ENCODE measurements at places on chromosomes 1 and 21. TPM values are rescaled to one million over a fixed set of nuclear protein-coding genes. Genes with fewer than 3 reads are reported as not detected.

ABCA4 gene
- 2.2 TPM for total RNA-seq

KCNAB2 gene
- 6.3 TPM for total RNA-seq

PLA2G2F gene
- total RNA-seq: not detected

HHAT gene
- 8.3 TPM for total RNA-seq

TSPEAR gene
- 1.0 TPM for total RNA-seq

OVAAL gene
- total RNA-seq: not detected

LCE3E gene
- total RNA-seq: not detected

HCRTR1 gene
- total RNA-seq: not detected

ALPL gene
- total RNA-seq: 3.8 TPM

OPTC gene
- not detected for total RNA-seq

OR2L8 gene
- total RNA-seq: not detected

TMEM51 gene
- 4.4 TPM for total RNA-seq

DNA sequence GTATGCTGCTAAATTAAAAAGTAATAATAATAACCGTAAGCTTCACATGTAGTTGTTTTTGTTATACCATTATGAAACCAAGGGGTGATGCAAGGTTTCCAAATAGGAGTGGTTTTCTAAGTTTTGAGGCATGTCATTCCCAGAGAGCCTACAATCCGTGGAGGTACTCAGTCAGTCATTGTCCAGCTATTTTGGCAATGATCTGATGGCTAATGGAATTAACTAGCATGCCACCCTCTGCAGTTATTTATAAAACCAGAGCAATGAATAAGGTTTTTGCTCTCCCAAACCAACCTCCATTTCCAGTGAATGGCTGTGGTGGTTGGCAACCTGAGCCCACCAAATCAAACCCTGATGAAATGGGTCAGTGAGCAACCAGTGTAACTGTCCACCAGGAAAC lies 106.4 kb downstream of the TBX15 start:
- no peak for DNase-seq

DNA sequence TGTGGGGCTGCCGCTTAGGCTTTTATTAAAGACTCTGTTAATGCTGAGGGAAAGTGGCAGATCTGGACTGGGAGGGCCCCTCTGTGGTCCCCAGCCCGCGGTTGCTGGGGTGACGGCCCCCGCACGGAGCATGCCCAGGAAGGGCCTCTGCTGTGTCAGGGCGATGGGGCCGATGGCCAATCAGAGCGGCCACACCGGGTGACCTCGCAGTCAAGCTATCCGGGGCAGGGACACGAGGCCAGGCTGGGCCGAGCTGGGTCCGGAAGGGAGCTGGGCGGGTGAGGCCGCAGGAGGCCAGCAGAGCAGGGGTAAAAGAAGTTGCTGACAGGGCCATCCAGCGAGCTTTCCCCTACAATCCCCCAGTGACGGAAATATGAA lies 145.1 kb downstream of the CASZ1 start:
- no peak for DNase-seq

DNA sequence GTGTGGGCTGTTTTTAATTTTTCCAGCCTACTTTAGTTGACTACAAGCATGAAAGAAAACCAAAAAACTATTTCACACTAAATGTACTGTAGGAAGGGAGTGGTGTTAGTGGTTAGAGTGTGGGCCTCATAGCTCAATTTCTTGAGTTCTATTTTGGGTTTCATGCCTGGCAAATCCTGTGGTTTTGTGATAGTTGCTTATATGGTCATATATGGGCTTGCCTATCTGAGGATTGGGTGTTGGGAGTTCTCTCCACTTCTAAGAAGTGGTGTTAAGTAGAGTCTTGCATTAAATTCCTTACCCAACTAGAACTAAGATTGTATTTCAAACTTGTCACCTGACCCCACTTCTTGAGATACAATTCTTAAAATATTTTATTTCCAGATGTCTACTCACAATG lies 37.8 kb upstream of the COL11A1 start:
- DNase-seq: peak; percentile 2

GRCh38 chr1:37748565-37748964 lies 16.4 kb downstream of the EPHA10 start:
- DNase-seq: no peak

- no peak for DNase-seq
Observed at GRCh38 chr21:25506887-25507286, 100.4 kb downstream of the MRPL39 start.

DNA sequence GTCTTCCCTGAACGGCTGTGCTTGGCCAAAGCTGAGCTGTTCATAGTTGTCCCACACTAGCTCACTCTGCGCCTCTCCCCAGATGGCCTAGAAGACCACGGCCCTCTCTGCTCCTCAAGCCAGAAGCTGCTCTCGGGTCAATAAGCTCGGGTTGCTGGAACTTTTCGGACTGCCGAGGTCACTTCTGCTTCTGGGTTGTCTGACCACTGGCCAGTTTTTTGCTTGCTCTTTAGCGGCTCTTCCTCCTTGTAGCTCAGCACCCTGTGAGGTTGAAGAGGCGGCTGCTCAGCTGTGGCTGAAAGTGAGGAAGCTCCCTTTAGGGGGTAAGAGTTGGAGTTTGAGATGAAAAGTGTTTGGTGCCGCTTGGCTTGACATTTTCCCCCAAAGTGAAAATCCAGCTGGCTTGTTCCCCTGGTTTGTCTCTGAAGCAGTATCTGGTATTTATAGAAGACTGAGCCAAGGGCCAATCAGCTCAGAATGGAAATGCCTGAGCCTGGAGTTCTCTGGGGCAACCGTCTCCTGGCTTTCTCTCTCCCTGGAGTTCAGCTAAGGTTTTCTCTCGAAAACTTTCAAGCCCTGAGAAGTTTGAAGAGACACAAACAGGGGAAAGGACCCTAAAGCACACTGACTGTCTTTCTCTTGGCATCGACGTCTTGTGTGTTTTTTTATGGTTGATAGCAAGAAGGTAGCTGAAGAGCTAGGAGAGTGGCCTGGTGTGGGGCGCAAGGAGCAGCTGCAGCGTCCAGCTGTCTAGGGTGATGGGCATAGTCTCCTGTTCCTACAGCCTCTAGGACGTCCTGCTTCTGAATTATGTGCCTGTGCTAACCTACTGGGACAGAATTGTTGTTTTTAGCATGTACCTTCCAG lies 72.0 kb downstream of the SYT6 start:
- peak; percentile 59 for DNase-seq

- no peak for DNase-seq
Observed at GRCh38 chr1:158007667-158008386, 14.4 kb downstream of the KIRREL1 start.

DNA sequence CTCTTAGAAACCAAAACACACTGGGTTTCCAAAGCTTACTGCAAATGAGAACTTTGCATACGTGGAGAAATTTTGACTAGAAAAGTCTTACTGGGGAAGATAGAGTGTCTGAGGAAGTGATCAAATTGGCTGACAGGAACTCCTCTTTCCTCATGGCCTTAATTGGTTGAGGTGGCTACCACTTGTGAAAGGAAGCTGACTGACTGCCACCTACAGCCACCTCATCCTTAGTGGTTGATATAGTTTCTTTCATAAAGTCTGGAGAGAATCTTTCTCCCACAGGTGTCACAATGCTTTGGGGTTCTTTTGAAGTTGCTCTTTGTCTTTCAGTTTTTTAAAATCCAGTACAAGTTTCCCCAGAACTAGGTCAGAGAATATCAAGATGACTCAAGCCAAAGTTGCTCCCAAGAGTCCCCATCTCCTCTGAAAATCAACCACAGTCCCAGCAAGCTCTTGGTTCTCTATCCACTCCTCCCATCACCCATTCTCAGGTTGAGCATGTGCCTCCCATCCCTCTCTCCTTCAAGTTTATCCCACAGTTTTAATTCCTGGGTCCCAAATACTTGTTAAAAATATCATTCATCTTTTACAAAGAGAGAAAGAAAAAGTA lies 43.3 kb downstream of the GPR88 start:
- DNase-seq: no peak

- DNase-seq: peak; percentile 51
Observed at GRCh38 chr1:227357171-227357926, 39.1 kb upstream of the CDC42BPA start.

DNA sequence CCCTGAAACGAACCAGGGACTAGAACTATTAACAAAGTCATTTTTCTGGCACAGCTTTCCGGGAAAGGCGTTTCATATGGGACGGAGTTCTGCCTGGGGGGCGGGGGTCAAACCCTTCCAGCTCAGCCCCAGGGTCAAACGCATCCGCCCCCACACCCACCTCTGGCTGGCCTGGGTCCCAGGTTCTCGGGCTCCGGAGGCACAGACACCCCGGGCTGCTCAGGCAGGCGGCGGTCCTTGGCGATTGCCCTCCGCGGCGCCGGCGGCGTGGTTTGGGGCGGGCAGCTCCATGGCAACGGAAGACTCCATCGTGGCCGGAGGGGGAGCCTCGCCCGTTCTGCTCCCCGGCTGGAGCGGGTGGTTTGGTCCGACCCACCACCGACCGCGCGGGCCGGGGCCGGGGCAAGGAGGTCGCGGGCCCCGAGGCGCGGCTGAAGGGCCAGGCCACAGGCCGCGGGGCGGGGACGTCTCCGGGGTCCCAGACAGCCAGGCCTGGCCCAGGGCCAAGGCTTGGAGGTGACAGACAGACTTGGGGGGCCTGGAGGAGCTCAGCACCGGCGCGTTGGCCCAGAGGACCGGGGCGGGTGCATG lies at the start of gene CFAP74:
Gene CFAP74, minus strand, starts transcription at position 246 of the 591 bp plus-strand sequence. CDS start 12,830 bp downstream, outside the sequence.
- peak; percentile 61 for DNase-seq

GRCh38 chr1:102732927-102733326 lies 375.4 kb downstream of the COL11A1 start:
- no peak for DNase-seq

DNA sequence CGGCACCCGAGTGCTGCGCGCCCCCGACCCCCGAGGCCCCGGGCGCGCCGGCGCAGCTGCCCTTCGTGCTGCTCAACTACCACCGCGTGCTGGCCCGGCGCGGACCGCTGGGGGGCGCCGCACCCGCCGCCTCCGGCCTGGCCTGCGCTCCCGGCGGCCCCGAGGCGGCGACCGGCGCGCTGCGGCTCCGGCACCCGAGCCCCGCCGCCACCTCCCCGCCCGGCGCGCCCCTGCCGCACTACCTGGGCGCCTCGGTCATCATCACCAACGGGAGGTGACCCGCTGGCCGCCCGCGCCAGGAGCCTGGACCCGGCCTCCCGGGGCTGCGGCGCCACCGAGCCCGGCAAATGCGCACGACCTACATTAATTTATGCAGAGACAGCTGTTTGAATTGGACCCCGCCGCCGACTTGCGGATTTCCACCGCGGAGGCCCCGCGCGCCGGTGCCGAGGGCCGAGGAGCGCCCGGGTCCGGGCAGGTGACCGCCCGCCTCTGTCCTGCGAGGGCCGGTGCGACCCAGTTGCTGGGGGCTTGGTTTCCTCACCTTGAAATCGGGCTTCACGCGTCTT lies 49.0 kb downstream of the SIM2 start:
- peak; percentile 74 for DNase-seq

DNA sequence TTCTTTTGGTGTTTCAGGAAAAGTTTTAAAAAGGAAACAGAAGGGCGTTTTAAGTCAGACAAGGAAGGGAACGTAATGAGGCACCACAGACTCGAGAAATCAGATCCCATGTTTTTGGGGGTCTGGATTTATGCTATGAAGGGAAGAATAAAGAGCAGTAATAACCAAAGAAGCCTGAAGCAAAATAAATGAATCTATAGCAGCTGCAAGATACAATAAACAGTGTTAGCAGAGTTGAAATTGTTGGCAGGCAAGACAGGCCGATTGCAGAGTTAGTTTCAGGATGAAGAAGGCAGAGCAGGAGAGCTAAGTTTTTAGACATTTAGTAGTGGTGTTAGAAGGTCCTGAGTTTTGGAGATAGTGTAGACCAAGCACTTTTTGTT lies 425 bp downstream of the DDR2 start:
- peak; percentile 74 for DNase-seq

GRCh38 chr1:217717959-217718358 lies 86.8 kb downstream of the SPATA17 start:
- DNase-seq: no peak

- DNase-seq: no peak
Observed at GRCh38 chr21:25331286-25331685, 276.0 kb downstream of the MRPL39 start.

- DNase-seq: peak; percentile 56
Observed at GRCh38 chr1:10823000-10823401, 26.6 kb upstream of the CASZ1 start.

DNA sequence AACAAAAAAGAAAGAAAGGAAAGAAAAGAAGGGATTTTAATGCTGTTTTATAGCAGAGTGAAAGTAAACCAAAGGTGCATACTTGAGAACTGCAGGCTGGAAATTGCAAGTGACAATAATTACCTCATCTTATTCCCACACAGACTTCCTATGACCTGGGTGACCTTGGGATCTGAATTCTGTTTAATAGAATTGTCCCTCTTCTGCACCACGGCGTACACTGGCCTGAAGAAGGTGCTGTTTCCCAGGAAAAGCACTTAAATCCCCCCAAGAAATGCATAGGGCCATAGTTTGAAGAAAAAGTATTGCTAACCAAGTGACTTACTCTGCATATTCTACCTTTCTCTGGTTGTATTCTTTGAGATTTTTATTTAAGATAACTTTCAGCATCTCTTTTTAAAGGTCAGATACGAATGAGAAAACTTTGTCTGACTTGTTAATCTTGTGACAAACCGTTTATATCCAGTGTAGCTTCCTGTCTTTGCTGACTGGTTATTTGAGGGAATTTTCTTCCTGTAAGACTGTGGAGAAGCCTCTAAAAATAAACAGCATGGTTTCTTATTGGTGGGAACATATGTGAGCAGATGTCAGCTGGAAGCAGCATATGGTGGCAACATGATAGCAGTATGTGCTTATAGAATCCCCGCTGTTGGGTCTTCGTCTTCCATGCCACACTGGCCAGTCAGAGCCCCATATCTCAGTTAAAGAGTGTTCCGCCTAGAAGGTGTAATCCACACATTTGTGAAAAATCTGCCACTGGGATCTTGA lies 16.3 kb downstream of the TGFB2 start:
- peak; percentile 85 for DNase-seq

DNA sequence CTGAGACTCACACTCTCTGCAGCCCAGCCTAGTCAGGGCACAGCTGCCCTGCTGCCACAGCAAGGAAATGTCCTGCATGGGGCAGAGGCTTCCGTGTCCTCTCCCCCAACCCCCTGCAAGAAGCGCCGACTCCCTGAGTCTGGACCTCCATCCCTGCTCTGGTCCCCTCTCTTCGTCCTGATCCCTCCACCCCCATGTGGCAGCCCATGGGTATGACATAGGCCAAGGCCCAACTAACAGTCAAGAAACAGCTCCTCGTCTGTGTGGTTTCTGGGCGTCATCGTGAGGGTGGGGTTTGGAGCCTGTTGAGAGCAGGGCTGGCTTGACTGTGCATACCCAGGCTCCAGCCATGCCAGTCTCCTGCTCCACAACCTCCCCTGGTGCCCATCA lies 19.5 kb downstream of the FAAH start:
- DNase-seq: no peak

GRCh38 chr1:84006591-84006990 lies 7.7 kb upstream of the TTLL7 start:
- no peak for DNase-seq

DNA sequence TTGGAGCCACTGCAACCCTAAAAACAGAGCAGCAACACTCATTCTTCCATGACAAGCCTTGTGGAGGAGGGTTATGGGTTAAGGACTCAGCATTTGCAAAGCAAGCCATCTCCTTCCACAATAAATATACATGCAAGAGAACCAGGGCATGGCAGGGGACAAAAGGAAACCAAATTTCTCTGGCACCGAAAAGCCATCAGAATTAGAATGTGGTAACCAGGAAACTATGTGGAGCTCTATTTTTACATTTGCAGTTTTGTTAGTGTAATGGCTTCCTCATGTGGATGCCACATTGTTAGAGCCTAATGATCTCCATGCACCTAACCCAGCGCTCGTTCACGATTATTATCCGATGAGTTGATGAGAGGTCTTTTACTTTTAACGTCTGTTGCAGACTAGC lies 91.7 kb downstream of the NAV1 start:
- DNase-seq: no peak
